ENCODE measurements at places on chromosomes 16 and 17.

DNA sequence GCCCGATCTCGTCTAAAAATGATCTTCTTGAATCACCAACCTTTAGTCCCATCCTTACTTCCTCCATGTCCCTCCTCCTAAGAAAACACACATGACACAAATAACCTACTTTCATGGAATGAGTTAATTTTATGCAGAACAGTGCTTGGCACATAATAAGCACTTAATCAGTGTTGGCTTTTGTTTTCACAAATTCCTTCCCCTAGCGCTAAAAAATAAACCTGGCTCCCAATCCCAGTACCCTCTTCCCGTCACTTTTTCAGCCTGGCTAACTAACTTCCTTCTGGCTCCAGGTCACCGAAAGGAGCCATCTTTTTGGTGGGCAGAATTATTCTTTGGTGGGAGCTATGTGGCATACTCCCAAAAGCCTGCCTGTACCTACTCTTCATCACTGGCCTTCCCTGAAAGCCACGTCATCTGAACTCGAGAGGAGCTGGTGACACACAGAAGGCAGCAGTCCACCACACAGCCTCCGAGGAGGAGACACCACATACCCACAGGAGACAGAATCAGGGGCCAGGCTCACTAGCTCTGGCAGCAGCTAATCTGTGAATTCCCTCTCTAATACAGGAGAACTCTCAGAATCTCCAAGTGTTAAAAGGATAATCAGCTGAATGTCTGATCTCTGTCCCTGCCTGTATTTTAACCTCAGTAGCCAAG is 114.5 kb downstream of the SMG6 start:
- no peak for DNase-seq

DNA sequence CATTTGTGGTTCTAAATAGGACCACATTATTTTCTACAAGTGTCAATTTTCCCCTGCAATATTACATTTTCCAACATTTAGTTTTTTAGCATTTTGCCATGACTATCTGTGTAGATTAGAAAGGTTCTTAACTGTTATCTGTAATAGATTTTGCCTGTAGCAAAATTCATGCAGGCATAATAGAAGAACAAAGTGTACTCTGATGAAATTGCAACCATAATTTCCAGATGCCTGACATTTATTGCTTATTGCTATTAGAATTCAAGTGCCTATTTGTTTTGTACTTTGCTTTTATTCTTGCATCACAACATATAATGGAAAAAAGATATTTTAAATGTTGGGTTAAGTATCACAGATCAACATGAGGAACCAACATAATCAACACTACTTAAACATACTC is 337.7 kb downstream of the TOX3 start:
- DNase-seq = no peak

GRCh38 chr17:67652433-67652832 is 65.3 kb upstream of the NOL11 start:
- DNase-seq = no peak

DNA sequence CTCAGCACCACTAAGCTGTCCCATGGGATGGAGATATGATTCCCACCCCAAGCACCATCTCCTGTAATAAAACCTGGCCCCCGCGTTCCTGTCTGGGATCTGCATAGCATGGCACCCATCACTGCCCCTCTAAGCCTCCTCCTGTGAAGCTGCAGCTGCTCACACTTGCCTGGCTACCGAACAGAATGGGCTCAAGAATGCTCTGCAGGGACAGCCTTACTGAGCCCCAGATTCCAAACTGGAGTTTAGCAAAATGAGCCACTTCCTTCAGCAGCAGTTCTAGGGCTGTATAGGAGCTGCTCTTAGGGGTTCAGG is 256.1 kb downstream of the CPPED1 start:
- no peak for DNase-seq

DNA sequence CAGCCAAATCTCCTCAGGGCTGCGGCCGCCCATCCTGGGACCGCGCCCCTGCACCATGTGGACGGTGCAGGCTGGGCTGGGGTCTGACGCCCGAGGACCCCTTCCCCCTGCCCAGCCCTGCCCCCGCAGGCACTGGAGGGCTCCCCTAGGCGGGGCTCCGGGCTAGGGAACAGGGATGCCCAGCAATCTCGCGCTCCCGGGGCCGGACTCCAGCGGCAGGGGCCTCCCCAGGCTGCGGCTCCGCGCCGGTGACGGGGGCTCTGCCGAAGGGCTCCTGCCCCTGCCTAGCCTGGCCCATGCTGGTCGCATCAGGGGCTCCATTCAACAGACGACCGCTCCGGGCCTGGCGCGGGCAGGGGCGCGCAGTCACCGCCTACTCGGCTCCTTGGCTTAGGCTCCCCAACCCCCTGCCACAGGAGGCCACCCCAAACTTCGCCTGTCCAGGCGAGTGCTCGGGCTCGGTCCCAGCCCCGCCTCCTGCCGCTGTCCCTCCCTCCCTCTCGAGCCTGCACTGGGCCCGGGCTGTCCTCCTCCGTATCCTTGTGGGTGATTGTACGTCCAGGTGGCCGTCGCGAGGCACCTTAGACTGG is 27.4 kb upstream of the ADORA2B start:
- DNase-seq = no peak

GRCh38 chr17:31513731-31514427 is 122.4 kb downstream of the RAB11FIP4 start:
- no peak for DNase-seq

- DNase-seq = no peak
These were observed 1131.0 kb upstream of the GOT2 start for GRCh38 chr16:59864981-59865666.

GRCh38 chr17:57667461-57667923 is 77.6 kb downstream of the CCDC182 start:
- no peak for DNase-seq

DNA sequence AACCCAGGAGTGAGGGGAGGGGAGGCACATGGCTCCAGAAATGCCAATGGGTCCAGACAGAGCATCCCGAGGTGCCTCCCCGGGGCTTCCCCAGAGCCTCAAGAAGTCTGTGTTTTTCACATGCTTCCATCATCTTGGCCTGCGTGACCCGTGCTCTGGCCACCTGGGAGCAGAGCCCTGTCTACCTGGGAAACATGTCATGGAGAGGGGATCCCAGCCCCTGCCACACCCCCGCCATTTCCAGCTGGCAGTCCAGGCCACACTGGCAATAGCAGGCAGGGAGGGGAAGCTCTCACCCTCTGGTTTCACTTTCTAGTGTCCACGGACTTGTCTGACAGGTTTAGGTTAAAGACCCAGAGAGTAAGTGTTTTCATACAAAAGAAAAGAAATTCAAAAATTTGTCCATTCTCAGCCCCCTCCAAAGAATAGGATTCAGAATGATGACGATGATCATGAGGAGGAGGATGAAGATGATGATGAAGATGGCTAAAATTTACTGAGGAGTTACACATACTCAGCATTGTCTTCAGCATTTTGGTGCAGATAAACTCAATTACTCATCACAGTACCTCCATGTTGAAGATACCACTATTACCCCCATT is 9.0 kb downstream of the SMIM5 start:
- DNase-seq = no peak

GRCh38 chr17:18235743-18236256 is 10.4 kb downstream of the LLGL1 start:
- no peak for DNase-seq

GRCh38 chr17:64538508-64539130 is 31.8 kb downstream of the CEP95 start:
- DNase-seq = no peak

DNA sequence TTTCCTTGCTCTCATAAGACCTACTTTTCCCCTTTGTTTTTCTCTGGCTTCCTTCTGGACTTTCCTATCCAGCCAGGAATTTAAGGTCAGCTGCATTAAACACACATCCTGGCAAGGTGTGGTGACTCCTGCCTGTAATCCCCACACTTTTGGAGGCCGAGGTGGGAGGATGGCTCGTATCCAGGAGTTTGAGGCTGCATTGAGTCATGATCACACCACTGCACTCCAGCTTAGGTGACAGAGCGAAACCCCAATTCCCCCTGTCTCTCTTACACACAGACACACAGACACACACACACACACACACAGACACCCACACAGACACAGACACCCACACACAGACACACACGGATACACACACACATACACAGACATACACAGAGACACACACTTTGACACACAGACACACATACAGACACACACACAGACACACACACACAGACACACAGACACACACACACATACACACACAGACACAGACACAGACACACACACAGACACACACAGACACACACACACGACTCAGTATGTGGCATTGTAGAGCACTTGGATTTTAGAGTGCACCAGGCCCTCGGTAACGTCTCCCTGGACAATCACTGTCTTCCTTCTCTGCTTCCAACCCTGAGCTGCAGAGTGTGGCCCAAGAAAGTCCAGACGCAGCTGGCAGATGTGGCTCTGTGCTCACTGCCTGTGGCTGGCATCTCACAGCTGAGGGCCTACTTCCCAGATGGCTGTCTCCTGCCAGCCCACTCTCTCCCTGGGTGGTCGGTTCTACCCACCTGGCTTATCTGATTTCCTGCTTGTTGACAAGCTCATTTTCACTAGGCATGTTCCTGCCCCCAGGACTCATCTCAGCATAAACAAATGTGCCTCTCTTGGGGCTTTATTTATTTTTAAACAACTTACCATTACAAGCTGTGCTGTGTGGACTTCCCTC is 39.0 kb downstream of the NLRP1 start:
- DNase-seq = no peak

DNA sequence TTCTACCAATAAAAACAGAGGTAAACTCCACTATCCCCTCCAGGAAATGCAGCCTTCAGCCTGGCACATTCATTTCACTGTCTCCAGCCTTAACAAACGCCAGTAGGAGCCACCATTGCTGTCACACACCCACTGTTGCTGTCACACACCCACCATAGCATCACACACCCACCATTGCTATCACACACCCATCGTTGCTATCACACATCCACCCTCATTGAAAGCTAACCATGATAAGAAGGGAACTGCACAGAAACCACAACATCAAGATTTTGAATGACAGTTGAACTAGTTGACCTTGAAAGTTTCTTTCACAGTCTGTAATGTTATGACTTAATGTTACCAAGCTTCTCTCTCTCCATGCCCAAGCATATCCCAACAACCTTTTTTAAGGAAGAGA is 38.1 kb downstream of the SHCBP1 start:
- DNase-seq = no peak

DNA sequence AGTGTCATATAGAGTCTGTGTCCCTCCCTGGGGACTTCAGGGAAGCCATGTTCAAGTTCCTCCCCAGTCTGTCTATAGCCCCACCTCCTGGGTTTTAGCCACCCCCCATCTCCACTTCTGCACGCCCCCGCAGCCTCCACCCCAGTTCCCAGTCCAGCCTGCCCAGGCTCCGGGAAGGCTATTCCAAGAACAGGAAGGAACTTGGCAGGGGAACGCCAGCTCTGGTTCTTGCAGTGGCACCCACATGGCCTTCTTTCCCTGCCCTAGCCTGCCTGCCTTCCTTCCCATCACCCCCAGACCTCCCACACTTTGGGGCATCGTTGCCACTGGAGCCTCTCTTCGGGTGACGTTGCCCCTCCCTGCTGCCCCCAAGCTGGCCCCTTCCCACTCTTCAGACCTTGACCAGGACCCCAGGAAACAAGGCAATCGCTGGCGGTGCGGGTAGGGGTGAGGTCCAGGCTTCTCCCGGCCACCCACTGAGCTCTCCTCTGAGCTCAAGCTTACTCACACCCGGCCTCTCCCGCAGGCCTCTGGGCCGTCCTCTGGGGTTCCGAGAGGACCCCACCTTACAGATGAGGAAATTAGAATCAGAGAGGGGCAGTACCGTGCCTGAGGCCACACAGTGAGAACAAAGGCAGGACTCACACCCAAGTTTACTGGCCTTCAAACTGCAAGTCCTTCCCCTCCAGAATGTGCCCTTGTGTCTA is 9.2 kb upstream of the CES4A start:
- no peak for DNase-seq

- DNase-seq = no peak
These were observed 113.0 kb upstream of the NOG start for GRCh38 chr17:56480501-56480900.

- DNase-seq = no peak
These were observed 2.2 kb upstream of the SMTNL2 start for GRCh38 chr17:4582101-4582501.

- no peak for DNase-seq
These were observed 330.0 kb downstream of the SHISA9 start for GRCh38 chr16:13231365-13231764.

GRCh38 chr16:63578791-63579190 is 1542.6 kb upstream of the CDH8 start:
- DNase-seq = no peak

DNA sequence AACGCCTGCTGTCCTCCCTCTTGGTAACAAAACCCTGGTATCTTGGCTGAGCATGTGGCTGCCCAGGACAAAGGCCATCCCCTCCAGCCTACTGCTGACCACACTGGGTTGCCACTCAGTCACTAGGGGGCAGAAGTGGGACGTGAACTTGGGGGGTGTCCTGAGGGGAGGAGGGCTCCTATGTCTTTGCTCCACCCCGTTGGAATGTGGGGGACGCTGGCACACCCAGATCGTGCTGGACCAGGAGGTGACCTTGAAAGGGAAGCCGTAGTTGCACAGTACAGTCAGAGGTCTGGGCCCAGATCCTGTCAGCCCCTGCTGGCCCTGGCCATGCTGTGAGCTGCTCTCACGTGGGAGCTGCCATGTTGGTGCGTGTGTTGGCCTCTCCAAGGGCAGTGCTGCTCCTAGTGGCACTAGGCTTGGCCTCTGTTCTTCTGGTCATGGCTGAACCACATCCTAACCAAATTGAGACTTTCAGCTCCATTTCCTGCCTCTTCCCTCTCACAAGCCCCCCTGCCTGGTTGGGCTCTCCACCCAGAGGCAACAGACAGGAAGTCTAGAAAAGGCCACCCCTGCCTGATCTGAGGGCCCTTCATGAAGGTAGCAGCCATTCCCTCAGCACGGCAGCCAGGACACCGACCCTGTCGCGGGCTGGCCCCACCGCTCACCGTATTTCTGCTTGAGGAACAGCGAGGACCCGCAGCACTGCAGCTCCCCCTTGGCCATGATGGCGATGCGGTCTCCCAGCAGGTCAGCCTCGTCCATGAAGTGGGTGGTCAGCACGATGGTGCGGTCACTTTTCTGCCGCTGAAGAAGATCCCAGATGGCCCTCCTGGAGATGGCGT is 29.0 kb upstream of the RNPS1 start:
- no peak for DNase-seq

GRCh38 chr16:77898671-77899211 is 110.4 kb downstream of the VAT1L start:
- no peak for DNase-seq

- no peak for DNase-seq
These were observed 399.8 kb downstream of the SLC39A11 start for GRCh38 chr17:72692676-72693075.

DNA sequence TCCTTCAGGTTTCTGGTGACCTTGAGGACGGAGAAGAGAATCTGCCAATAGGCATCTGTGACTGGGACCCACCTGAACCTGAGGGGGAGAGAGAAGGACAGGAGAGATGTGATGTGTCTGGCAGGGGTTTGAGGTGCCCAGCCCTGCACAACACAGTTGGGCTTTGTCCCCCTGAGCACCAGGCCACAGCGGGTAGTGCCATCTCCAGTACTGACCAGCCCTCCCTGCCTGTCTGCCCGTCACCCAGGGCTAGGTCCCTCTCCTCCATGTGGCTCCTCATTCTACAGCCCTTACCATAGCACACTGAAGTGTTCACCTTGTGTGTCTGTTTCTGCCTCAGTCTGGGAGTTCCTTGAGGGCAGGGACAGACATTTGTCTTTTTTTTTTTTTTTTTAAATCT is 30.8 kb downstream of the NLRP1 start:
- DNase-seq = no peak

All from CD4-positive, alpha-beta T cell treated with Interleukin-4 for 4 hours (primary cell).